ENCODE measurements at places on chromosomes 12 and 14.
A peak's percentile ranks its signal among the peaks of the same experiment; 100 is the strongest.

DNA sequence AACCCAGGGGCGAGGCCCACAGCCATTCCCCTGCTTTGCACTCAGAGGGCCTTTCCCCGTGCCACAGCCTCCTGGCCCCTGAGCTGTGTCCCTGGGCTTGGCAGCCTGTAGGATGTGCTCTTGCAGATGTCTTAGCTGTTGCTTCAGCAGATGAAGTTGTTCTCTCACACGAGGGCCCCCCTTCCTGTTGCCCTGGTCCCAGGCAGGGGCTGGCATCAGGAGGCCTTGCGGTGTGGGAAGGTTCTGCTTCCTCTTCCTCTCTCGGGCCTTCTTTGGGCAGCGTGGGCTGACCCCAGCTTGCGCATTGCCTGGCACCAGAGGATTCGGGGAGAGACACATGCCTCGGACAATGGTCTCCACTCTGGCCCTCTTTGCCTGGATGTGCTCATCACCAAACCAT lies 12.7 kb downstream of the PROX2 start:
- DNase-seq: no peak

- DNase-seq: no peak
Observed at GRCh38 chr14:44497148-44497547, 9.9 kb downstream of the FSCB start.

GRCh38 chr12:112308652-112309051 lies 73.6 kb downstream of the HECTD4 start:
- no peak for DNase-seq

DNA sequence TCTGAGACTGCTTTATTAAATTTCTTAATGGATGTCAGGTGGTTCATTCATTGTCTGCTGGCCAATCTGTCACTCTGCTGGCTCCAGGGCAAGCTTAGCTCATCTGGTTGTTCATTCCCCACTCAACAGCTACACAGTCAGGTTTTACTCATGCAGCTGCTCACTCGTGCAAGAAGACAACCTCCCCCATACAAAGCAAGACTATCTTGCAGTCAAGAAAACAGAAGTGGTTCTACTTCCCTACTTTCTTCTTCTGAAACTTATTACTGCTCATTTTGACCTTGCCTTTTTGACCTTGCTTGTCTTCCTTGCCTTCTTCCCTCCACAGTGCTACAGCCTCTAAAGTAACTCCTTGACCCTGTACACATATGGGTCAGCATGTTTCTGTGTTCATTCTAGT lies 277.9 kb downstream of the SSPN start:
- DNase-seq: no peak

DNA sequence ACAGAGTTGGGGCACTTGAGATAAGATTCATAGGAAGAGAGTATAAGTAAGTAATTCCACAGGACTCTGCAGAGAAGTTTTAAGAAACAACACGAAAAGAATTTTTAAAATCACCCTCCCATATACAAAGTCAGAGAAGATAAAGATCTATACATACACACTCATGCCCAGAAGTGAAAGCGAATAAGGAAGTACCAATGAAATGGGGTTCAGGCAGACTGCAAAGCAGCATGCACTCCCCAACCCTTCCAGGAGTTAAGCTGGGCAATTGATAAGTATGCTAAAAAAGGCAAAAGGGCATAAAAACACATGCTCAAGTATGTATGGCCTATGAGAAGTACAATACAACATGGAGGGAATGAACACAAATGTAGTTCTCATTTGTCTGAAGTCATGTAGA lies 246.2 kb upstream of the GRIP1 start:
- no peak for DNase-seq

- DNase-seq: no peak
Observed at GRCh38 chr12:56713345-56713744, 11.8 kb downstream of the NACA start.

DNA sequence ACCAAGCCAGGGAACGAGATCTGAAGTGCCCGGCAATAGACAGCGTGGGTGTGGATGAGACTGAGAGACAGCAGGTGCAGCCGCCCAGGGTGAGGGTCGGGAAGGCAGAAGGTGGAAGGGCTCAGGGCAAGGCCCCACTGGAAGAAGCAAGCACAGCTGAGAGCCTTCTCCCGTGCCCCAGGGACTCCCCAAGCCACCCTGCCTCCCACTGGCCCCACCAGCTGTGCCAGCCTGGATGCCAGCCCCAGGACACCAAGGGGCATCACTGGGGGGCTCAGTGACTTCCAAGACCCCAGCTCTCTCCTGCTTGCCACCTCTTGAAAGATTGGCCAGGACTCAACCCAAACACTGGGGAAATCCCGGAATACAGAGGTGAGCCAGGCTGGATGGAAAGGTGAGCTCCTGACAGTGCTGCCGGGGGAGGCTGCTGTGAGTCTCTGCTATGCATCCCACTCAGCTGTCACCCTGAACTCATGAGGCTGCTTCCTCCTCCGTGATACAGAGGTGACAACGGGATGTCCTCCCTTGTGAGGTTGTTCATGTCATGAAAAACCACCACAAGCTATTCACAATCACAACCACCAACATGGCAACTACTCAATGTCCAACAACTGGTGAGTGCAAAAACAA lies 13.8 kb downstream of the TESC start:
- peak; percentile 16 for DNase-seq

GRCh38 chr14:82244791-82245190 lies 711.1 kb upstream of the SEL1L start:
- DNase-seq: no peak

DNA sequence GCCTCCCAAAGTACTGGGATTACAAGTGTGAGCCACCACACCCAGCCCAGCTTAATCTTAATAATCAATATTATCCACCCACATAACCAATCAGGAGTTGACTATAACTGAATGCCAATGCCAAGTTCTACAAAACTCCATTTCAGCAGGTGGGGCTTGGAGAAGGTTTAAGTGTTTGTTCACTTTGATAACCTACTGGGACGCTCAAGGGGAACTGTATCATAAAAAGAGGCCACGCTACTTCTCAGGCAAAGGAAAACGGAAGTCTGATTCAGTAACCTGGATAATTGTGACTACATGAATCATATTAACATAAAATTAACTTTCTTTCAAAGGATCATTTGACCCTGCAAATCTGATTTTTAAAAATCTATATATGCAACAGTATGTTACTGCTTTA lies 179.2 kb downstream of the BCAT1 start:
- DNase-seq: no peak

DNA sequence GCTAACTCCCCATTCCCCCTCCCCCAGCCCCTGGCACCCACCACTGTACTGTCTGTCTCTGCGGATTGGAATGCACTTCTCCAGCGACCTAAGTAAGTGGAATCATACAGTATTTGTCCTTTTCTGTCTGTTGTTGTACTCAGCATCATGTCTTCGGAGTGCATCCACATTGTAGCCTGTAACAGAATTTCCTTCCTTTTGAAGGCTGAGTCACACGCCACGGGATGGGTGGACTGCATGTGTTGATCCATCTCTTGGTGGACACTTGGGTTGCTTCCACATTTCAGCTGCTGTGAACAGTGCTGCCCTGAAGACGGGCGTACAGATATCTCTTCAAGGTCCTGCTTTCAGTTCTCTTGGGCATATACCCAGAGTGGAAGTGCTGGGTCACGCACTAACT lies 34.4 kb downstream of the DDX51 start:
- DNase-seq: no peak

DNA sequence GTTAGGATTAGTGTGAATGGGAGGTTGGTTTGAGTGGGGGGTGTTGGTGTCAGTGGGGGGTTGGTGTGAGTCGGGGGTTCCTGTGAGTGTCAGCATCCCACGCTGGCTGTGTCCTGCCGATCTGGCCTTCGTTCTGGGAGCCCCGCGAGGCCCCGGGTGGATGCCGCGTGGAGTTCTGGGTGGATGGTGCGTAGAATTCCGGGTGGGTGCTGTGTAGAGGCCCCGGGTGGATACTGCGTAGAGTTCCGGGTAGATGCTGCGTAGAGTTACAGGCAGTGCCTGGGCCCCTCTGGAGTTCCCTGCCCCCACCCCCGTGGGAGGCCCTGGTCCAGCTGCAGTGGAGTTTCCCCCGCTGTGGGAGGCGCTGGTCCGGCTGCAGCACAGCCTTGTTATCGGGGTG lies 8.7 kb downstream of the NOC4L start:
- DNase-seq: no peak

DNA sequence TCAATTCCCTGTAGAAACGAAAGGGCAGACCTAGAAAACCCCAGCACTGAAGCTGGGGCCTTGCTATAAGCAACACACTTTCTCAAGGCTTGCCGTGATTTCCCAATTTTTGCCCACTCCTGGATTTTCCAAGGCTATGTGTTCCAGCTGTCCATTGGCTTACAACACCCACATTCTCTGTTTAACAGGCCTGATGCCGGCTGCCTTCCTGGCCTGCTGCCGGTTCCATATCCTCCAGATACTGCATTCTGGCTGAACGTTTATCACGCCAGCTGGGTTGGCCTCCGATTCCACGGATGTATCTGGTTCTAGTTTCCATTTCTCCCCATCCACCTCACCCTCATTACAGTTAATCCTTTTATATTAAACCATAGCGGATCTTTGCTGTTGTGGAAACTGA lies 2.0 kb upstream of the PCNX1 start:
- DNase-seq: no peak

GRCh38 chr14:57547131-57547530 lies 53.5 kb upstream of the CCDC198 start:
- DNase-seq: no peak

GRCh38 chr12:131574395-131574771 lies 136.5 kb upstream of the SFSWAP start:
- DNase-seq: no peak

GRCh38 chr12:3295646-3296408 lies 195.2 kb upstream of the PRMT8 start:
- DNase-seq: no peak

DNA sequence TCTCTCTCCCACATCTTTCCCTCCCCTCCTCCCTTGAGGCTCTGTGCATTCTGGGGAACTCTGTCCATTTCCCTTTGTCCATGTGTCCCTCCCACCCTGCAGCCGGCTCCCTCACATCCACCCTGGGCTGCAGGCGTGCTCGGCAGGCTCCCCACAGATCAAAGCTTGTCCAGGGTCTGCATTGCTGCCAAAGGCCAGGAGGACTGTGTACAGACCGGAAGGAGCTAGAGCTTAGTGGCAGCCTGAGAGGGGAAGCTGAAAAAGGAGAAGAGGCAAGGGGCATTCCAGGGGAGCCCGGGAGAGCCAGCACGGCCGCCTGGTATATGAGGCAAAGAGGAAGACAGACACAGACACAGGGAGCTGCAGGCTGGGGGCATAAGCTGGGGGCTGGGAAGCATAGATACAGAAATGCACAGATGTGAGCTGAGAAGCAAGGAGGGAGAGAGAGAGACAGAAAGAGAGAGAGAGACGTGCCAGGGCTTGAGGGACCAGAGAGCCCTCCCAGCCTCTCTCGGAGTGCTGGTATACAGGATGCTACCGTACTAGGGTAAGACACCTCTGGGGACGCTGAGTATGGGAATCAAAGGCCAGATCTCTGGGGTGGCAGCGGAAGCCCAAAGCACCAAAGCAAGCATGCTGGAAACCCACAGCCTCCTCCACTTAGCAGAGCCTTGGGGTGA lies 3.3 kb downstream of the CD4 start:
- no peak for DNase-seq

- no peak for DNase-seq
Observed at GRCh38 chr12:19819231-19819630, 379.9 kb downstream of the AEBP2 start.

DNA sequence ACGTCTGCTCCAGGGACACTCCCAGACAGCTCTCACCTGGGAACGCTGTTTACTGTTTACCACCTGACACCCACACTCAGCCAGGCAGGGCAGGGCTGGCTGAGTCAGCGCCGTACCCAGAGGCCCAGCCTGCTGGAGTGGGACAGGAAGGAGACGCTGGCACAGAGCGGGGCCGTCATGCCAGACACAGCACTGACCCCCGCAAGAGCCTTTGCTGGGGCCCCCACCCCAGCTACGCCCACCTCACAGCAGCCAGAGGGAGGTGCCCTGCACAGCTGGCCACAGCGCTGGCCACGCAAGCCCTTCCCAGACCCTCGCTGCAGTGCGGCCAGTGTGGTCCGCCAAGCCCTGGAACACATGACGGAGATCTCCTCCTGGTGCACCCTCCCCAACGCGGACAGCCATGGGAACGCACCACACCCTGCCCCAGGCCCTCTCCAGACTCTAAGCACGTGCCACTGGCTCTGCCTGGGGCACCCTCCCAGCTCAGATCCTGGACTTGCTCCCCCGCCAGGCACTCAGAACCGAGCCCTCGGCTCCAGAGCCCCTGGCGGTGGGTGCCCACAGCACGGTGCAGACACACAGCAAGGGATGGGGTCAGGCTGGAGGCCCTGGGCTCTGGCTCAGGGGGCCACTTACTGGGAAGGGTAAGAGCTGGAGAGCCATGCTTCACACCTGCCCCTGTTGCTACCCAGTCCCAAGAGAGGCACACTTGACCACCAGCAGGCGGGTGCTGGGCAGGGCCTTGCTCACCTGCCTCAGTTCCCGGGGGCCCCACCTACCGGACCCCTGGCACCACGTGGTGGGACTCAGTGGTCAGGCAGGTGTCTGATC lies 5.7 kb downstream of the AHNAK2 start:
- no peak for DNase-seq

DNA sequence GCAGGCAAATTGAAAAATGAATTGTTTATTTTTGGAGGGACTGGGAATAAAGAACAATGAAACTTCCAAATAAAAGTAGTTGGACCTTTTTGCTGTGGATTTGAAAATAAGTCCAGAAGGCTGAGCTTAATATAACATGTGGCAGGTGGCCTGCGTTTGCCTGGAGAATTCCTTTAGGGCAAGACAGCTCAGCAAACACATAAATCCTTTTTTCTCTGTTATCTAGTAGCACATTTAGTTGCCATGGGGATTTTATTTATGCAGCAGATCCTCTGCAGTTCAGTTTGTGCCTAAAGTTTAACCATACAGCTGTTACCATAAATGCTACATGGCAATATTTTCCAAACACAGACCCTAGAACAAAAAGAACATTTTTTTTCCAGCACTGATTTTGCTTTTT lies 180.0 kb downstream of the NPAS3 start:
- no peak for DNase-seq

- no peak for DNase-seq
Observed at GRCh38 chr14:89179891-89180404, 237.1 kb downstream of the FOXN3 start.

GRCh38 chr12:125424909-125425308 lies 359.7 kb downstream of the AACS start:
- DNase-seq: no peak

DNA sequence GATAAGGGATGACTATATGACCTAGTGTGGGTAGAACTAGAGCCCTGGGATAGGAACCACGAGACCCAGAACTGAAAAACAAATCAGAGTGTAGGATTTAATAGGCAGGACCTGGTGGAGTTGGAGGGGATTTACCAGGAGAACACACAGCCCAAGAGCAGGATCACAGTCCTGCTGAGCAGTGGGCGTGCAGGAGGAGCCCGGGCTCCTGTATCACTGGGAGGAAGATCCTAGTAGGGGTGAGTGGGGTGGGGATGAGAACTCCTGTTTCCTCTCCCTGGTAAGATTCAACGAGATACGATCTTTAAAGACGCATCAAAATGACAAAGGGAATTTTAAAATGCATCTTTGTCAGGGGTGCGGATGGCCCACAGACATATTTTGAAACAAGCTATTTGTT lies 220.1 kb downstream of the GALC start:
- DNase-seq: no peak

GRCh38 chr14:52327374-52328226 lies 13.5 kb downstream of the PTGER2 start:
- no peak for DNase-seq

Measured in kidney (tissue), 22 donors.